ENCODE measurements at places on chromosomes 2 and 18.

- no peak for DNase-seq
Measured at GRCh38 chr2:160612266-160612856, 118.8 kb upstream of the RBMS1 start.

GRCh38 chr2:192059266-192059665 is 135.5 kb downstream of the TMEFF2 start:
- DNase-seq: no peak

- no peak for DNase-seq
Measured at GRCh38 chr2:201360256-201360655, 3.1 kb upstream of the FLACC1 start.

DNA sequence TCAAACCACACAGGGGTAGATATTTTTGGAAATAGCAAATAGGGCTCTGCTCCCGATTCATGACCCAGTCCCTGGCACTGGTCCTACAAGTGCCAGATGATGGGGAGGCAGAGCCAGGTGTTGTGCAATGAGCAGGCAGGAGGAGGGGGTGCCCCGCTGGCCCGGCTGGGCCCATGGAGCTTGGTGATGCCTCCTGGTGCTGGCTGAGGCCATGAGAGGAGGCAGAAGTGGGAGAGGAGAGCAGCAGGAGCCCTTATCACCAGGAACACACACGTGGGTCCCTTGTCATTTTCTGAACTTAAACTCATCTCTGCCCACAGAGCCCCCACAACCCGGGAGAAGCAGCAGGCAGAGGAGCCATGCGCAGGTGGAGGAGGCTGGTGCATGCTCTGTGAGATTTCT is 90.5 kb upstream of the MAPK4 start:
- DNase-seq: no peak

DNA sequence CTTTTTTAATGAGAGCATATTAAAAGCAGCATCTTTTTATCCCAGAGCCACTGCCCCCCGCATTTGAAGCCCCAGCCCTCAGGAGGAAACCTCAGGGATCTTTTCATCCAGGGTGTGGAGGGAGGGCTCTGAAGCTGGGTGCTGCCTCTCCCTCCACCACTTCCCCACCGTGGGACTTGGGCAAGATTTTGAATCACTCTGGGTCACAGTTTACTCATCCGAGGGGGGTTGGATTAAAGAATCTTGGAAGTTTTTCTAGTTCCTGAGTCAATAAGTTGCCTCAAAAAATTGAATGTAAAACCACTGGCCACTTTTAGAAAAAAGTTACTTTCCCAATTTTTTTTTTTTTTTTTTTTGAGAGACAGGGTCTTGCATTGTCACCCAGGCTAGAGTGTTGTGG is 62.0 kb upstream of the ANKRD44 start:
- no peak for DNase-seq
